Effector memory CD4-positive, alpha-beta T cell (primary cell): ENCODE measurements at places on chromosomes 6 and 20.

GRCh38 chr6:117951783-117952182, 44.7 kb downstream of the SLC35F1 start:
- DNase-seq = no peak

DNA sequence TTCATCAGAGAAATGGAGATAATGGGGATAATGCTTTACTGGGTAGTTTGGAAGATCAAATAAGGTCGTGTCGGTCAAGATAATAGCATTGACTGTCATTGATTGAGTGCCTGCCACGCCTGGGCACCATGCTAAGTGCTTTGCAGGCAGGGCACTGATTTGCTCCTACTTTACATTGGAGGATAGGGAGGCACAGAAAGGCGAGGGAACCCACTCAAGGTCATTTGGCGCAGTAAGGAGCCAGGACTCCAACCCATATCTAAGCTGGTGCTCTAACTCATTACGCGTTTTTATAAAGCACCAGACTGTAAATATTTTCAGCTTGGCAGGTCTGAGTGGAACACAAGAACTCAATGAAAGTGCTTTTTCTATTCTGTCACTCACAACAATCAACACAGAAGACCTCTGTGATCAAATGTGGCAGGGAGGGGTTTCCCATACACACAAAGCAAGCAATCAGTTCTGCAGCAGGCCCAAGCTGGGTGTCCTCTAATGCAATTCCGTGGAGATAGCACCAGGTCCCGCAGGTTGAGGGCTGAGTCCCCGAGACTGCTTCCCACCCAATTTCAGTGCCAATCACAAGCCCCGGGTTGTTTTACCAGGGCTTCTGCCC, 373.6 kb downstream of the CDH26 start:
- no peak for DNase-seq

DNA sequence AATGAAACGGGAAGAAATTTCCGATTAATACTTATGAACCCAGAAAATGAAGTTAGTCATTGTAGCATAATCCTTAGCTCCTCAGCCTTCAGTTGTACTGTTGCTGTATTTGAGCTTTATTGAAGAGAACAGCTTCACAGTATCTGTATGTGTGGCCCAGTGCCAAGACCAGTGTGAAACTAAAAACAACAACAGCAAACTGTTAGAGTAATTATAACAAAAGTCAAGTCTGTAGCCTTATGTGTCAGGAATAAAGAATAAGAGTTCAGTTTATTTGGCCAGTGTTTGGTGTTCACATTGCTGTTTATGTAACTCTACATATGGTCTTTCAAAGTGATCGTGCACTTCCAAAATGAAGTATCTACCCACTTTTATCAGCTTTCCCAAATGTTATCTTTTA, 70.9 kb downstream of the ARID1B start:
- DNase-seq = no peak

GRCh38 chr6:143961886-143962878, 45.9 kb downstream of the PLAGL1 start:
- DNase-seq = no peak

- DNase-seq = no peak
These were observed 225.8 kb upstream of the QKI start for GRCh38 chr6:163188746-163189145.

DNA sequence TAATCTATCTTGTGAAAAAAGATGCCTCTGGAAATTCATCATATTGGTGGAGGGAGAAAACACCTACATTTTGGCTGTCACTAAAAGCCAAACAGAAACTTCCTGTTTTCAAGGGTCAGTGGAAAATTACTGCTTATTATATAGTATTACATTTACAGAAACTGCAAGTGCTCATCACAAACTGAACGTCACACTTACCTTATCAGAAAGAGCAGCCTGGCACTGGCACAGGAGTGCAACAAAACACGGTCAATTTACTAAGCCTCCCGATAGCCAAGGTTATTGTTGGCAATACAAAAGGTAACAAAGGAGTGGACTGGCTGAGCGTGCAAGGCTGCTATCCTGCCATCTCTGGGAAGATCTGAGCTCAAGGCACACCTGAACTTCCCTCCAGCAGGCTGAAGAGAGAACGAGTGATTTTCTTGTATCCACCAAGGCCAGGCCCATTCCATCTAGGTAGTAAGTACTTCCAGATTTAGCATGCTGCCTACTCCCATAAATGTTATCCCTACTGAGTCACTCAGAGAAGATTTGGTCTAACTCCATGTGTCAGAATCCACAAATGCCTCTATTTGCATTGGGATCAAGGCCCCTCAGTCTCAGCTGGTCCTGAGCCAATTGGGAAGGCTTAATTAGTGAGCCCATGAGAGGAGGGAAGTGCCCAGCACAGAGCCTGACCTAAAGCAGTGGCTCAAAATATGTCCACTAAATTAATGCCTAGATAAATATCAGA, 399.8 kb downstream of the BTBD9 start:
- DNase-seq = no peak

GRCh38 chr20:33175123-33175522, 7.2 kb downstream of the BPIFA2 start:
- DNase-seq = no peak

- DNase-seq = no peak
These were observed 161.6 kb downstream of the AIG1 start for GRCh38 chr6:143222310-143222709.

DNA sequence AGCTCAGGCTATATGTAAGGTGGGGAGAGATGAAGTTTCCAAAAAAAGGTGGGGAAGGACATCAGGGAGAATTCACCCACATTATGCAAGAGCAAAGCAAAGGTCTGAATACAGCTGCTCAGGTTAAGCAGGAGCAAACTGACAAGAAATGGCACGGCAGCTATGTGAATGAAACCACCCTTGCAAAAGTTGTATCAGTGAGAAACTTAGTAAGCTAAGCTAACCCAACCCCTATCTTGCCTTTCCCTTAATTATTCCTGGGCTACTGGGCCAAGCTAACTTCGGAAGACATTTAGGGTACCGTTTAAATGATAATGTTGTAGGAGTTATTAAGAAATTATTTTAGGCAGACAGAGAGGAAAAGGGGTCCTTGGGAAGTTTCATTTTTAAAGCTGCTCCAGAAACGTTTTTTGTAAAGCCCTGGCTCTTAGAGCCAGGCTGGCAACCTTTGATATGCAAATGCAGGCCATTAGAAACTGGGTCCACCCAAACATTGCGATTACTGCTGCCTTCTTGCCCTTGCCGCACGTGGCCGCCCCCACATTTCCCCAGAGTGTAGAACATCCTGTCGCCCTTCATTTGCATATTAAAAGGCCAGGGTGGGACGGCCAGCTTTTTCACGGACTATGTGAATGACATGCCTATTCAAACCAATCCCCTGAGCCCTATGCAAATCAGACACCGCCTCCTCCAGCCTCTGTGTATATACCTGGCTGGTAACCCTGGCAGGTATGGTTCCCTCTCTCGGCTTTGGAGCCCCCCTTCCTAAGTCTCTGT, 60.5 kb upstream of the SAMD5 start:
- DNase-seq = no peak

- no peak for DNase-seq
These were observed 95.4 kb downstream of the TMEM170B start for GRCh38 chr6:11632795-11633511.

- DNase-seq = no peak
These were observed 789.2 kb upstream of the SLC35B3 start for GRCh38 chr6:9224539-9224938.

GRCh38 chr20:51750037-51750769, 18.0 kb downstream of the ATP9A start:
- no peak for DNase-seq

DNA sequence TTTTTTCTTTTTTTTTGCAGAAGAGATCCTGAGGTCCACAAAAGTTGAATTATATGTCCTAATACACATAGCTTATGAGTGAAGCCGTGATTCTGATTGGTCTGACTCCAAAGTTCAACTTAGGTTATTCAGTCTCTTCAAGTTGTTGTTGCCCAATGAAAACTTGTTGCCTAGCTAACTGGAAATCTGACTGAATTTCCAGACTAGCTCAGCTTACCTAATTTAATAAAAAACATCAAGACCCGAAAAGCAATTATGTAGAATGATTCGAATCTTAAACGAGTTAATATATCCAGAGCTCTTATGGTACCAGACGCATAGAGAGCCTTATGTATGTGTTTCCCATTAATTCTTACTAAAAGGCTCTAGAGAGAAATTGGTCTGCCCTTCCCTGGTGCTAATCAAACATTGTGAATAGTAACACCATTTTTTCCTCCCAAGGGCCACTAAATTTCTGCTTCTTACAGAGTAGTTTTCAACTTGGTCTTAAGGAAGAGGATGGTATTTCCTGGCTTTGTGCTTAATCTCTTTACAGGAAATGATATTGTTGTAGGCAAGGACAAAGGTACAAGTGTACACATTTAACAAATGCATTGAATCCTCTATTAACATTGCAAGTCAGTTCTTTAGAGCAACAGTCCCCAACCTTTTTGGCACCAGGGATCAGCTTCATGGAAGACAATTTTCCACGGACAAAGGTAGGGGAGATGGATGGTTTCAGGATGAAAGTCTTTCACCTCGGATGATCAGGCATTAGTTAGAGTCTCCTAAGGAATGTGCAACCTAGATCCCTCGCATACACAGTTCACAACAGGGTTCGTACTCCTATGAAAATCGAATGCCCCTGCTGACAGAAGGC, 107.9 kb downstream of the TSHZ2 start:
- DNase-seq = no peak

DNA sequence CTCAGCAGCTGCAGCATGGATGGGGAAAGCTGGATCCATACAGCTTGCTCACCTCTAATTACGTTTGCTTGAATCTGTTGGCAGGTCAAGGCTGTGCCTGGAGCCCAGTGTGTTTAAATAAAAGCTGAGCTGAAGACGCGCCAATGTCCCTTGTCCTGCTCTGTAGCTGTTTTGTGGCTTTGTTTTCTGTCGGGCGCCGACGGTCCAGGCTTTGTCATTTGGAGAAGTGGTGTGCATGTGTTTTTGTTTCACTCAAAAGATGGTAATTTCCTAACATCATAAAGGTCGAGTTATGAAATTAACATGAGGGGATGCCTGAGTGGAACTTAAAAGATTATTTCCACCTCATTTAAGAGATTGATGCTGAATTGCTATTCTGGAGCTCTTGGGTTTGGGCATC, 107.6 kb downstream of the SLC24A3 start:
- DNase-seq = no peak

- DNase-seq = no peak
These were observed 1.1 kb upstream of the TULP4 start for GRCh38 chr6:158311193-158311592.

GRCh38 chr6:153727885-153728284, 311.2 kb upstream of the OPRM1 start:
- no peak for DNase-seq

DNA sequence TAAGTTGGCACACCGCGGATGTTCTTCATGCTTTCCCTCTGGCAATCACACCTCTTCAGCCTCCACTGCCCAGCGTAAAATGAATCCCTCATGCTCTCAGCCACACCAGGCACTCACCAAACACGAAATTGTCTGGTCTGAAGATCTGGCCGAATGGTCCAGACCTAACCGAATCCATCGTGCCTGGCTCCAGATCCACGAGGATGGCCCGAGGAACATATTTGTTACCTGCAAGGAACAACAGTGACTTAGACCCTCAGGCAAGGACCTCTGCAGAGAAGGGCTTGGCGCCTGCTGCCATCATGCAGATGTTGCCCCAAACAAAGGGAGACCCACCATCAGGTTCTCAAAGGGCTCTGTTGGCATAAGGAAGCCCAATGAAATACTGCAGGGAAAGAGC, 1.4 kb downstream of the TUBB2B start:
- no peak for DNase-seq

DNA sequence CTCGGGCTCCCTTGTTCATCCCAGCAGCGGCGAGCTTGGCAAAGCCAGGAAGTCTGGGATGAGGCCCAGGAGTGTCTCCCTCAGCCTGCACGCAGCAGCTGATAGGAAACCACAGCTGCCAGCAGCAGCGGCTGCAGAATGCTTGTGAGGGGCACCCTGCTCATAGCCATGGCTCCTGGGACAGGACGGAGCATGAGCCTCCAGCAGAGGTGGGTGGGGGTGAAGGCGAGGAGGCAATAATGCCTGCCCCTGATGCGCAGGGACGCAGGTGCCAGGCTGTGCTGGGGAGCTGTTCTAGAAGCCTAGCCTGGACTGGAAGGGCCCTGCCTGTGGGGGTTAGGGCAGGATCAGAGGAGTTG, 157.9 kb downstream of the CD83 start:
- no peak for DNase-seq

DNA sequence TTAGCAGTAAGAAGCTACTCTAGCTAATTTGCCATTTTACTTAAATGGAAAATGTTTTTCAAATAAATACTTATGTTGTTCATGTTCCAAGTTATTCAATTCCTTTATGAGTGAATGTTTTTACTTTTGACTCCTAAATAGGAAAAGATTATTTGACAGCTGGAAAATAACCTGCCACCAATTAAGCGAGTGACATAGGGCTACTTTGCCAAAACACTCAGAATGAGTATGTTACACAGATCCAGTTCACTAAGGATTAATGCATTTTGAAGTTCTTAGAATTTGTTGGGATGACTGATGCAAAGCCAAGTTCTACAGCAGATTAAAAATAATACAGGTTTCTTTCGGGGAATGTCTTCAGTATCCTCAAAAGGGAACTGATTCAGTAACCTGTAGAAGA, 144.4 kb downstream of the ADGRG6 start:
- DNase-seq = no peak

GRCh38 chr20:47606414-47606982, 104.8 kb downstream of the NCOA3 start:
- no peak for DNase-seq

GRCh38 chr6:33850296-33850695, 46.5 kb upstream of the MLN start:
- DNase-seq = no peak

DNA sequence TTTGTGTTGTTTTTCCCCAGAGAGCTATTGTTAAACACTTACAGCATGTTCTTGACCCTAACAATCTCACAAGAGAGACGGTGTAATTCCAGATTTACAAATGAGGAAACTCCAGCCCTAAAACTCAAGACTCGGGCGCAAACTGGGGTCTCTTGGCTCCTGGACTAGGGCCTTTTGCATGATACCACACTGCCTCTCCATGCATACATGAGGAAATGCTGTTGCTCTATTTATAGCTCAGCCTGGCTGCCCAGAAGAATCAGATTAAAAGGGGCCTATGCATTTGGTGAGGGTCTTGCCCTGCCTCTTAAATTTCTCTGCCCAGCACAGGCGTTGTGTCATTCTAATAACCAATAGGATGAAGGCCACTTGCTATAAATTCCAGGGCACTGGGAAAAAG, 30.5 kb upstream of the SNRPB2 start:
- no peak for DNase-seq

DNA sequence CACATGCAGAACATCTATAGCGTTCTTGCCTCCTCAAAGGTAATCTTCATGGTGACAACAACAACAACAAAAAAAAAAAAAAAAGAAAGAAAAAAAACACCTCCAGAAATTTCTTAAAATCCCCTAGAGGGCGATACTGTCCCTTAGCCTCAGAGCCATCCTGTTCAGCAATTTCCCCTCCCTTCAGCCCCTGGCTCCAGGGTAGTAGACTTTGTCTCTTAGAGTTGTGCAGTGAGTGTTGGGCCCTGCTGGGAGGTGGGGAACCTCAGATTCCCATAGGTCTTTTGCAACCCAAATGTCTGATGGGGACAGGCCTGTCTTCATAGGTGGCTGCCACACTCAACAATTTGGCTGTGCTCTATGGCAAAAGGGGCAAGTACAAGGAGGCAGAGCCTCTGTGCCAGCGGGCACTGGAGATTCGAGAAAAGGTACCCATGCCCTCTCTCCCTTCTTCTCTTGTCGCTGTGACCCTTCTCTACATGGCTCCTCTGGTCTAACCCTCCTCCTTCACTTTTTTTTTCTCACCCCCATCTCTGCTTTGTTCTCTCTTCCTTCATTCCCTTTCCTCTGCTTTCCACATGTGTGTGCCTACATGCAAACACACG, 6.0 kb upstream of the PTK7 start:
- no peak for DNase-seq
